ENCODE measurements at places on chromosomes 6 and 20.

GRCh38 chr20:51616060-51616459 is 73.5 kb upstream of the NFATC2 start:
- no peak for DNase-seq

DNA sequence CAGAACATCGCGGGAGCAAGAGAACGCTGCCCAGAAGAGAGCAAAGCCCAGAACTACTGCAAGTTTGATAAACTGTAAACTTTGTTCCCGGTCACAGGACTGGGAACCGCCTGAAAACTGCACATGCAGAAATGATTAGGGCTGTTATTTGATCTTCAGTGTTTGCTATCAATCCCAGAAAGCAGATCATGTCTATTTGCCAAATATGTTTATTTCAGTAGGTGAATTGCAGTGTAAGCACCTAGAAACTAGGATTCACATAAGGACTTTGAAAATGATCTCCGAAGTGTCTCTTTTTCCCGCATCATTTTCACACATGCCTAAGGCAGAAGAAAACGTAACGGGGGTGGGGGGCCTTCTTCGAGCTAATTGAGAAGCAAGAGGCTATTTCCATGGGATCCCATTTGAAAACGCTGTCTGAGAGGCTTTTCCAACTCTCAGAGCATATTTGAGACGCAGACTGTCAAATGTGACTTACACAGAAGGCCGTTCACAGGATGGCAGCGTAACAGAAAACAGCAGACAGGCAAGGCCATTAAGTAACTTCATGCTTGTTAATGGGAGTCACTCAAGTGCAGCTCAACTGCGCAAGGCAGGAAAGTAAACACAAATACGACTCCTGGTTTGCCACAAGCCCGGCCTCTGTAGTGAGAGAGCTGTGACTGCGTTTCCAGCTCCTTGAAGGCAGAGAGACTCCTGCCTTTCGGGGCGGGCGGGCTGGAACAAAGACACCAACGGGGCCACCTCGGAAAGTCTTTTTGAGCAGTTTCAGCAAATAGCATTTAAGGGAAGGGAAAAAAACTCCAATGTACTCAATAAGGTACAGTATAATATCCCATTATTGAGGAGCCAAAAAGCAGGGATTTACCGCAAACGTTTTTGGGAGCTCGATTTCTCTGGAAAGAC is 144.7 kb upstream of the ZNF217 start:
- DNase-seq: no peak

DNA sequence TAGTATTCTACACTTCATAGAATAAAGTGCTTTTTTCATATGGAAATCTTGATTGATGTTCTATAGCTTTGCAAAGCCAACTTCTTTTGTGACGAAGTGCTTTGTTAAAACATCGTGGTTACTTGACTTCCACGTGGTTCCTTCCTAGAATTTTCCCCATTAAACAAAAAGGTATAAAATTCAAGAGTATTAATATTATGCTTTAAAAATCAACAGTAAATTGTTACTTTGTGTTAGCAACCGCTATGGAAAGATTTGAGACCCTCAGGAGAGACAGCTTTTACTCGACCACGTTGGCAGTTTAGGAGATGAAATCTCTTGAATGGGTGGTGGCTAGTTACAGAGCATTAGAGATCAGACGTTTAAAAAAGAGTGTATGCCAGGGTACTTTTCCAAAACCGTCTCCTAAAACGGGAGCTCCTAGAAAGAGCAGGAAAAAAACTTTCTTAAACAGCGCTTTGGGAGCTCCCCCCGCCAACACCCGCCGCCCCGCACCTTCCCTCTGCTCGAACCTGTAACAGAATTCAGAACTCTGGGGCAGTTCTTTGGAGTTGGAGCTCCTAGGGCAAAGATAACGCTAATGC is 920 bp downstream of the GJA1 start:
- no peak for DNase-seq

GRCh38 chr20:40307268-40307667 is 381.8 kb downstream of the MAFB start:
- DNase-seq: no peak

- no peak for DNase-seq
Observed at GRCh38 chr6:68728159-68728979, 93.3 kb downstream of the ADGRB3 start.
